Activated CD4-positive, alpha-beta T cell treated with anti-CD3 and anti-CD28 coated beads, Interleukin-2, amount 10 ng/mL, durations not matched to agents 7 days and 5 days (primary cell): ENCODE measurements at places on chromosomes 2 and 18. TPM values are rescaled to one million over a fixed set of nuclear protein-coding genes. Genes with fewer than 3 reads are reported as not detected.

DNA sequence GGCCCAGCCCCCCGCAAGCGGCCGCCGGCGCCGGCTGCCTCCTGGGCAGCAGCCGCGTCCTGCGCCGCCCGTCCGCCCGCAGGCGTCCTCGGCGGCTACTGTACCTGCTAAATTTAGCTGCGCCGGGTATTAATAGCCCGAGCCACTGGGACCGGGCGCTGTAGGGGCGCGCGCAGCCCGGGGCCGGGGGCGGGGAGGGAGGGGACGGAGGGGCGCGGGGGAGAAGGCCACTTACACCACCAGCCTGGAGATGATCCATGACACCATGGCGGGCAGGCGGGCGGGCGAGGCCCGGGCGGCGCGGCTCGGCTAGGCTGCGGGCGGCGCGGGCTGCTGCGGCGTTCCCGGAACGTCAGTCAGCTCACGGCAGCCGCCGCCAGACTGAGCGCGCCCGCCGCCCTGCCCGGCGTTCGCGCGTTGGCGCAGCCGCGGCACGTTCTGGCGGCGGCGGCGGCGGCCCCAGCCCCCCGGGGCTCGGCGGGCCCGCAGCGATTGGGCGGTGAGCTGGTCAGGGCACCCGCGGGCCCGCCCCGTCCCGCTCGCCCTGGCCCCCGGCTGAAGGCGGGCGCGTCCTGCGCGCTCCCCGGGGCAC lies at the start of gene REEP1:
Gene REEP1, minus strand, starts transcription at position 383 of the 592 bp plus-strand sequence. Its CDS starts 116 bp downstream, at position 267.
- peaks cover 16% of the 10 kb centered on the region for H3K4me1 ChIP-seq
- DNase-seq: peak; percentile 14
- H3K27me3 ChIP-seq: peaks cover 73% of the 10 kb centered on the region

- H3K4me1 ChIP-seq: no peaks in the 10 kb centered on the region
- H3K4me3 ChIP-seq: no peak overlapping the region
- H3K27ac ChIP-seq: no peak overlapping the region
- no peak for DNase-seq
- no peaks in the 10 kb centered on the region for H3K27me3 ChIP-seq
- H3K36me3 ChIP-seq: no peaks in the 10 kb centered on the region
Measured at GRCh38 chr2:121049131-121049530, 235.9 kb downstream of the TFCP2L1 start.

The KCNF1 gene
- total RNA-seq: not detected

- H3K27ac ChIP-seq: no peak overlapping the region
- H3K4me1 ChIP-seq: no peaks in the 10 kb centered on the region
- H3K36me3 ChIP-seq: no peaks in the 10 kb centered on the region
- no peak overlapping the region for H3K4me3 ChIP-seq
- DNase-seq: no peak
Measured at GRCh38 chr2:77552956-77553355, 30.8 kb upstream of the LRRTM4 start.

- peaks cover 7% of the 10 kb centered on the region for H3K4me1 ChIP-seq
- no peak for DNase-seq
- H3K27me3 ChIP-seq: peaks cover 57% of the 10 kb centered on the region
- no peak overlapping the region for H3K4me3 ChIP-seq
- no peak overlapping the region for H3K27ac ChIP-seq
Measured at GRCh38 chr2:54461261-54461660, 5.1 kb downstream of the SPTBN1 start.

DNA sequence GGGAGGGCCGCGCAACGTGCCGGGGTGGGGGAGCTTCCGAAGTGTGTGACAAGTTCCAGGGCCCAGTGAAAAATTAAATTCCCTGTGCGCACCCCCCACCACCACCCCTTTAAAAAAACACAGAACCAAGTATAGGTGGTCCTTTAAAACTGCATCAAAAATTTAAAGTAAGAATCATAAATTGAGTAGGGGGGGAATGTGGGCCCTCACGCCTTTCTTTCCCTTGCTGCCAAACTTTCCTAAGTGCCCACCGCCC lies 2.5 kb downstream of the BCL11A start:
- no peak for DNase-seq
- peaks cover 36% of the 10 kb centered on the region for H3K4me1 ChIP-seq
- no peaks in the 10 kb centered on the region for H3K36me3 ChIP-seq
- H3K27me3 ChIP-seq: peaks cover 79% of the 10 kb centered on the region
- peak overlapping the region; percentile 25 for H3K4me3 ChIP-seq

The DNMT3A gene
- total RNA-seq: 55.9 TPM

DNA sequence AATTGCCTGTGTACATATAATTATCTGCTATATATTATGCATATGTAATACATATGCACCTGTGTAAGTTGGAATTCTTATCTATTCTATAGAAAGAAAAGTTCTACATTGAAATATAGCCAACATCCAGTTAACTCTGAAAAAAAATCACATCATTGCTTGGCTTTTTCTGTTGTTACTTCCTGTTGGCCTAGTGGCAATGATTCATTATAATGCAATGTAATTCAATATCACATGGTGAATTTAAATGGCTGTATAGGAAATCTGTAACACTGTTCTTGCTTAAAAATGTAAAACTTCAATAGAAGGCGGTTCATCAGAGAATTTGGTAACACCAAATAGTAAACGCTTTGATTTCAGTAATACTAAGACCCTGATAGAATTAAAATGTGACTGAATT lies 44.5 kb upstream of the MAP4K3 start:
- no peak overlapping the region for H3K27ac ChIP-seq
- no peak for DNase-seq
- peaks cover 13% of the 10 kb centered on the region for H3K27me3 ChIP-seq
- H3K4me1 ChIP-seq: no peaks in the 10 kb centered on the region

- no peak for DNase-seq
- H3K27me3 ChIP-seq: no peaks in the 10 kb centered on the region
- H3K27ac ChIP-seq: no peak overlapping the region
- no peaks in the 10 kb centered on the region for H3K36me3 ChIP-seq
- no peak overlapping the region for H3K4me3 ChIP-seq
Measured at GRCh38 chr18:34848695-34849094, 138.6 kb downstream of the DTNA start.

DNA sequence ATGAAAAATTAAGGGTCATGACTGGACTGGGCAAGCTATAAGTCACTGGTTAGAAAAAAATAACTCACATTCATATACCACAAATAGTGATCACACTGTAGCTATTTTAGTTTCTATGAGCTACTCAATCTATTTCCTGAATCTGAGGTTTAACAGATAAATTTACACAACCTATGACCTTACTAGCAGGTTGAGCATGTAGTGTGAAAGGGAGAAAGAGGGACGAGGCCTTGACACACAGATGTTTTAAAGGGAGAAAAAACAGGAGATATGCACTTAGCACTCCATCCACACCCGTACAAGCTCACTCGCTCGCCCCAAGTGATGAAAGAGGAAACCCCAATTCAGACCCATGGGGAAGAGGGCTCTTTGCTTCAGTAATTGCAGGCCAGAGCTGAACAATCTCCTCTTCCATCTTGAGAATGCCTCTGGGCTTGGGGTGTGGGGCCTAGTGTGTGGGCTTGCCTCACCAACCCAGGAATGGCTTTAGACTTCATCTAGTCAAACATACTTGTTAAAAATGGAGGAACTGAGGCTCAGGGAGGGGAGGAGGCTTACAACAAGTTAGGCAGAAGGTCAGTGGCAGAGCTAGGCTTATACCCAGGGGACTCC lies 10.7 kb downstream of the CYRIA start:
- H3K27me3 ChIP-seq: peaks cover 2% of the 10 kb centered on the region
- H3K4me1 ChIP-seq: no peaks in the 10 kb centered on the region
- no peak overlapping the region for H3K27ac ChIP-seq
- no peak for DNase-seq

The CPO gene
- not detected for total RNA-seq

DNA sequence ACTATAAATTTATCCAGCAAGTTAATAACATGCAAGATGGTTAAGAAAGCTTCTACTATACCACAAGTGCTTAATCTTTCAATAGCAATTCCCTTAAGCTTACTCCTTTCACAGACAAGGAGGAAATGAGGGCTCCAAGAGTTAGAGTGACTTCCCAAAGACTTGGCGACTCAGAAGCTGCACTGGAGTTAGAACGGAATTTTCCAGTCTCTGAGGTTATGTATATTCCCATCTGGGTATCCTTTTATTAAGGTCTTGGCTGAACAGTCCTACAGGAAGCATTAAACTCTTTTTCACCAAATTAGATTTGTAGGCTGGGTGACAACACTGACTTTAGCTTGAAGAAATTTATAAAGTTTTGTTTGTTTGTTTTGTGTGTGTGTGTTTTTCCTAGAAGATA lies 256.9 kb upstream of the DPP10 start:
- H3K27me3 ChIP-seq: peaks cover 1% of the 10 kb centered on the region
- no peak for DNase-seq
- no peaks in the 10 kb centered on the region for H3K4me1 ChIP-seq
- H3K36me3 ChIP-seq: no peaks in the 10 kb centered on the region
- H3K4me3 ChIP-seq: no peak overlapping the region
- H3K27ac ChIP-seq: no peak overlapping the region

DNA sequence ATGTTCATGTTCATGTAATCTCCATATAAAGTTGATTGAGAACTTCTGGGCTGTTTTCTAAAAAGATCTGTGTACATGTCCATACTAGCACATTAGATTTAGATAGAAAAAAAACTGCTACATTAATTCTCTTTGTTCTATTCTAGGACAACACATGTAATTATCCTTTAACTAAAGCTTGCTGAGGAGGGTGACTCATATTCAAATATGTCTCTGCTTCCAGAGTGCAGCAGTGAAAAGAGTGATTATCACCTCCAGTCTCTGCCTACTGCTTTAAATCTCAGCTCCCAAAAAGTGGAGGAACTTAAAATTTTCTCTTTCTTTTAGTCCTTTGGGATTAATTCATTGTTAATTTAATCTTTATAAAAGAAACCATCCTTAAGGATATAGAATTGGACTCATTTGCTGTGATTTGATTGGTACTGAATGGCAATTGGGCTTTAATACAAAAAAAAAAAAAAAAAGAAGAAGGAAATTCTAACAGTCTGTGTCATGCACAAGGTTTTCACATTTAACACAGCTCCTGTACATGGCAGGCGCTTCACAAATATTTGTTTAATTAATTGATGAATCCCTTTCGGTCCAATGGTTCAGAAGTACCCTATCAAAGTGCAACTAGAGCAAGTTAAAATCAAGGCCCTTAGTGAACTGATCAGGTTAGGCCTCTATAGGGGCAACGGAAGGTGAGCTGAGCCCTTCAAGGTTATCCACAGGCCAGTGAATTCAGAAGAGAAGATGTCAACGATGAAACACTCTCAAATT lies 214.0 kb upstream of the KCNJ3 start:
- H3K27ac ChIP-seq: no peak overlapping the region
- no peaks in the 10 kb centered on the region for H3K4me1 ChIP-seq
- DNase-seq: no peak
- no peak overlapping the region for H3K4me3 ChIP-seq

DNA sequence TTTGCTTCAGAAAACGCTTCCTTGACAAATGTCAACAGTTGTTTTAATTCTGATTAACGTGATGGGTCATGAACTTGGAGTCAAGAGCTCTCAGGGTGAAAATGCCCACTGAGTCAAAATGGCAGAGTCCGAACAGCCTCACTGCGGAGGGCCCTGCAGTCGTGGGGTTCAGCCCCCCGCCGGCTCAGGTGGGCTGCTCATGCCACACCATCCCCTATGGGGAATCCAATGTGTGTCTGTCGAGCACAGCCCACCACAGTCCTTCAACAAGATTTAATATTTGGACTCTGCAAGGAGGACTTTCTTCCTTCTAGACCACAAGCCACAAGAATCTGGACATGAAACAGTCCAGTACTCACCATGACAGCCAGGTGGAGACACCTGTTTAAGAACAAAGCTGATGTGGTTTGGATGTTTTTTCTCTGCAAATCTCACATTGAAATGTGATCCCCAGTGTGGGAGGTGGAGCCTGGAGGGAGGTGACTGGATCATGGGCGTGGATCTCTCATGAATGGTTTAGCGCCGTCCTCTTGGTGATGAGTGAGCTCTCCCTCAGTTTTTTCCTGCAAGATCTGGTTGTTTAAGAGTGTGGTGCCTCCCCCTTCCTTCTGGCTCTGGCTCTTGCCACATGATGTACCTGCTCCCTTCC lies 201.0 kb downstream of the NDUFA10 start:
- DNase-seq: peak; percentile 20
- no peak overlapping the region for H3K27ac ChIP-seq
- no peaks in the 10 kb centered on the region for H3K4me1 ChIP-seq
- H3K27me3 ChIP-seq: peaks cover 5% of the 10 kb centered on the region
- H3K4me3 ChIP-seq: no peak overlapping the region

- no peaks in the 10 kb centered on the region for H3K27me3 ChIP-seq
- no peak for DNase-seq
- no peak overlapping the region for H3K27ac ChIP-seq
- H3K36me3 ChIP-seq: peaks cover 57% of the 10 kb centered on the region
- H3K4me1 ChIP-seq: peaks cover 3% of the 10 kb centered on the region
- no peak overlapping the region for H3K4me3 ChIP-seq
Measured at GRCh38 chr18:70005580-70005979, 57.9 kb upstream of the CD226 start.

DNA sequence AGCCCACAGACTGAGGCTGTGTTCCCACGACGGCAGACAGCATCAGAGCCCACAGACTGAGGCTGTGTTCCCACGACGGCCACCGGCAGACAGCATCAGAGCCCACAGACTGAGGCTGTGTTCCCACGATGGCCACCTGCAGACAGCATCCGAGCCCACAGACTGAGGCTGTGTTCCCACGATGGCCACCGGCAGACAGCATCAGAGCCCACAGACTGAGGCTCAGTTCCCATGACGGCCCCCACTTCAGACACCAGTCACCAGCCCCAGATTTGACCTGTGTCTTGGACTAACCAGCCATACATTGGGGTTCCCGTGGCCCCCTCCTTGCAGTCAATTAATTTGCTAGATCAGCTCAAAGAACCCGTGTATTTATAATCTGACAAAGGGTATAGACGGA lies 57.8 kb upstream of the SNTG2 start:
- peaks cover 10% of the 10 kb centered on the region for H3K27me3 ChIP-seq
- DNase-seq: no peak
- H3K4me1 ChIP-seq: no peaks in the 10 kb centered on the region
- no peaks in the 10 kb centered on the region for H3K36me3 ChIP-seq
- no peak overlapping the region for H3K4me3 ChIP-seq

- H3K4me3 ChIP-seq: no peak overlapping the region
- no peak overlapping the region for H3K27ac ChIP-seq
- H3K36me3 ChIP-seq: no peaks in the 10 kb centered on the region
- DNase-seq: no peak
Measured at GRCh38 chr2:204051476-204051875, 114.9 kb downstream of the ICOS start.

The RUFY4 gene
- 2.7 TPM for total RNA-seq

GRCh38 chr2:64404002-64404731 lies 49.8 kb upstream of the LGALSL start:
- peaks cover 5% of the 10 kb centered on the region for H3K27me3 ChIP-seq
- no peaks in the 10 kb centered on the region for H3K36me3 ChIP-seq
